ENCODE measurements at places on chromosomes 1 and 21.

- DNase-seq = no peak
Measured at GRCh38 chr1:167922611-167923074, 8.7 kb upstream of the ADCY10 start.

- no peak for DNase-seq
Measured at GRCh38 chr21:44803651-44804050, 2.0 kb upstream of the UBE2G2 start.

GRCh38 chr1:177863796-177864195, 106.1 kb downstream of the SEC16B start:
- DNase-seq = no peak

DNA sequence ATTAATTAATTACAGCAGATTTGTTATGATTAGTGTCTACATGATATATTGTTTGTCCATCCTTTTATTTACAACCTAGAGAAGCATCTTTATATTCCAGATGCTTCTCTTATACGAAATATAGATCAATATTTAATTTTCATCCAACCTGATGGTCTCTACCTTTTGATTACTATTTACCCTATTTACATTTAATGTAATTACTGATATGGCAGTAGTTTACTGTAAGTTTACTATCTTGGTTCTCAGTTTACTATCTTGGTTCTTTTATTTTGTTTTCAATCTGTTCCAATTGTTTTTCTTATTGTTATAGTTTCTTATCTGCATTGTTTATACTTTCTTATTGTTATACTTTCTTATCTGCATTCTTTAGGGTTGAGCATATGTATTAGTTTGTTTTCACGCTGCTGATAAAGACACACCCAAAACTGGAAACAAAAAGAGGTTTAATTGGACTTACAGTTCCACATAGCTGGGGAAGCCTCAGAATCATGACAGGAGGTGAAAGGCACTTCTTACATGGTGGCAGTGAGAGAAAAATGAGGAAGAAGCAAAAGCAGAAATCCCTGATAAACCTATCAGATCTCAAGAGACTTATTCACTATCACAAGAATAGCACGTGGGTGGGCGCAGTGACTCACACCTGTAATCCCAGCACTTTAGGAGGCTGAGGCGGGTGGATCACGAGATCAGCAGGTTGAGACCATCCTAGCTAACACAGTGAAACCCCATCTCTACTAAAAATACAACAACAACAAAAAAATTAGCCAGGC, 28.9 kb downstream of the FAF1 start:
- DNase-seq = no peak

GRCh38 chr1:59017501-59018231, 233.8 kb upstream of the JUN start:
- no peak for DNase-seq
